Stimulated activated CD4-positive, alpha-beta T cell treated with anti-CD3 and anti-CD28 coated beads, Interleukin-1b, Interleukin-23, amount 100 ng/mL, for 1 hour (primary cell): ENCODE measurements at places on chromosomes 13 and 19.

GRCh38 chr13:84566780-84567179, 684.5 kb upstream of the SLITRK1 start:
- DNase-seq: no peak

GRCh38 chr13:29227576-29227975, 367.9 kb downstream of the SLC7A1 start:
- no peak for DNase-seq

DNA sequence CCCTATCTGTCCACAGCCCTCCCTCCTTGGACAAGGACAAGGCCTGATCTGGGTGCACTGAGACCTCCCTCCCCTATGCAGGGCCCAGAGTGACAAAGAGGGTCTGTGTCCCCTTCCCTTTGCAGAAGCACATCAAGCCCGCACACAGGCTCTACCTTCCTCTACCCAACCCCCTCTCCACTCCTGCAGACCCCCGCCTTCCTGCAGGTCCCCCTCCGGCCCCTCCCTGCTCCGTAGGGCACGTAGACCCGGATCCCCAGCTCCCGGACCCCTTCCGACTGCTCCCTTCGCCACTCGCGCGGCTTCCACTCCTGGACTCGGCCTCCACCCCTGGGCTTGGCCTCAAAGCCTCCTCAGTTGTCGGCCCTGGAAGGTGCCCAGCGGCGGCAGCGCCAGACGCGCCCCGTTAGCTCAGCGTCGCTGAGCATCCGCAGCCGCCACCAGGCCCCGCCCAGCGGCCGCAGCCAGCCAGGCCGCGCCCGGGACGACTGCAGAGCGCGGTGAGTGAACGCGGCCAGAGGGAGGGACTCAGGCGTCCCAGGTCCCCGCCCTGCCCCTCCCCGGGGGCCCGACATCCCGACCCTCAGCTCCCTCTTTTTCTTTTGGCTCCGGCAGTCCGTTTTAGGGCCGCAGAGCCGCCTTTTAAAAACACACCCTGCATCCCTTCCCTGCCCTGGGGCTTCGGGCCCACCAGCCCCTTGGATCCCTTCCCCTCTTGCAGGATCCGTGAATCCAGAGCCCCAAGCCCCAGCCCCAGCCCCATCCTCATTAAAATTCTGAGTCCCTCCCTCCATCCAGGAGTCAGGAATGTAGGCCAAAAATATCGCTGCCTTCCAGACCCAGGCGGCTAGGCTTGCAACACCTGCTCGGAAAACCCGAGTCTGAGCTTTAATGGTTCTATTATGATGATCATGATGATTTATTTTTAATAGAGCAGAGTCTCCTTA, 1.5 kb upstream of the MYADM start:
- DNase-seq: no peak

GRCh38 chr13:50650592-50651504, 192.6 kb downstream of the DLEU7 start:
- DNase-seq: no peak

GRCh38 chr13:51821606-51822005, 17.6 kb upstream of the DHRS12 start:
- DNase-seq: no peak

DNA sequence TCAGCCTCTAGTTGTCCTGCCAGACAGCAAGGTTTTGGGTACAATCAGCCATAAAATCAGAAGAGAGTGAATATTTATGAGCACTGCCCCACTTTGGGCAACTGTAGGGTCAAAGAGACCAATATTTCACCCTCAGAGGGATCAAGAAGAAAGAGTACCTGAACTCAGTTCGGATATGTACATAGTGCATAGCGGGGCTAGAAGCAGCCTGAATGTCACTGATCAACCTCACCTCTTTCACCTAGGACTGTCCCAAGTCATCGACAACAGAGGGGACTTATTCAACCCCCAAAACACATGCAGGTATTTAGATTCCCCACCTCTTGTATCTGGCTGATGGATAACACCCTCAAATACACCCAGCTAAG, 446.9 kb downstream of the COG6 start:
- no peak for DNase-seq

GRCh38 chr13:27338816-27339215, 68.2 kb downstream of the RASL11A start:
- no peak for DNase-seq

DNA sequence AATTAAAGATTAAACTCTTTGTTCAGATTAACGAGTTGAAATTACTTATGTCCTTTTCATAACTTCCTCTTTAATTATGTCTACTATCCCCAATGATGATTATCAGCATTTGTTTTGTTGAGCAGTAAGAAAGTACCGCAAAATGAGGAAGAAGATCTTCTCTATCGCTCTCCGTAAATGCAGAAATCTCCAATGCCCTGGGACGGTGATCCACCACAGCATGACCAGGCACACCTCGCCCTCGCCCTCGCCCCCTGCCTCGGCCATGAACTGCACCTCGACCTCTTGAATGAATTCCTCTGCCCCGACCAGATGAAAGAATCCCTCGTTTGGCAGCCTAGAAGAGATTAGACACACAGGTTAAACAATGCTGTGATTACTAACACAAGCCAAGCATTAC, 69.1 kb downstream of the RBM26 start:
- DNase-seq: no peak

DNA sequence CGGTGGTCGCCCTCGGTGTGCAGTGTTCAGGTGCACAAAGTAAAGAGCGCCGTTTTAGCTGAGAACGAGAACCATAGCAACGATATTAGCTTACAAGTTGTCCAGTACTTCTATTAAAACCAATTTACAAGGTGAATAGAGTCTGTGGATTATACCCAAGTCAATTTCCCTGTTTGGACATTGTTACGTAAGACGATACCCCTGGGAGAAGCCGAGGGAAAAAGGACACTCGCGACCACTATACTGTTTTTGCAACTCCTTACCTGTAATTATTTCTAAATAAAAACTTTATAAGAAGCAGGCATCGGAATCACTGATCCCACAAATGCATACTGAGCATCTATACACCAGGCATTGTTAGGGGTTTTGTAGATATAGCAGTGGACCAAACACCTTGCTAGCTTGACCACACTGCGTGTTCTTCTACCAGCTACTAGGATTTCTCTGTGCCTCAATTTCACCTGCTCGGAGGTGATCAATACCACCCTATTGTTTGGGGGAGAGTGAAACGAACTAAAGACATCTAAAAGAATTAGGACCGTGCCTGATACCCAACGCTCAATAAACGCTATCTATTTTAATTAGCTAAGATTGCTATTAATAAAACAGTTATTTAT, 488 bp upstream of the EEF2 start:
- no peak for DNase-seq

DNA sequence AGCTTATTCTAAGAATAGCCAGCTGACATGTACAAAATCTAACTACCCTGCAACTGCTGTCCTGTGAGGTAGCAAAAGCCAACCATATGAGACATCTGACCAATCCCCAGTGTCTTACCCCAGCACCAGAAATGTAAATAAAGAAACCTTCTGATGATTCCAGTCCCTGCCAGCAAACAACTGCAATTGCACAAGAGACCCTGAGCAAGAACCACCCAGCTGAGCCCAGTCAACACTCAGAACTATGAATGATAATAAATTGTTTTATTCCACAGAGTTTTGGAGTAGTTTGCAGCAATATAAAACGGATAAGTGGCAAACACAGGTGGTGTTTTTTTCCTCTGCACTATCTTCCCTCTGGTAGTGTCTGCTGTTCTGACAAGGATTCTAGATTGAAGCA, 94.9 kb downstream of the ERCC5 start:
- no peak for DNase-seq

- DNase-seq: no peak
Observed at GRCh38 chr13:84741253-84741652, 859.0 kb upstream of the SLITRK1 start.

- DNase-seq: no peak
Observed at GRCh38 chr13:105906746-105907145, 628.7 kb downstream of the EFNB2 start.

- no peak for DNase-seq
Observed at GRCh38 chr19:54444737-54445136, 4.3 kb upstream of the LENG8 start.

DNA sequence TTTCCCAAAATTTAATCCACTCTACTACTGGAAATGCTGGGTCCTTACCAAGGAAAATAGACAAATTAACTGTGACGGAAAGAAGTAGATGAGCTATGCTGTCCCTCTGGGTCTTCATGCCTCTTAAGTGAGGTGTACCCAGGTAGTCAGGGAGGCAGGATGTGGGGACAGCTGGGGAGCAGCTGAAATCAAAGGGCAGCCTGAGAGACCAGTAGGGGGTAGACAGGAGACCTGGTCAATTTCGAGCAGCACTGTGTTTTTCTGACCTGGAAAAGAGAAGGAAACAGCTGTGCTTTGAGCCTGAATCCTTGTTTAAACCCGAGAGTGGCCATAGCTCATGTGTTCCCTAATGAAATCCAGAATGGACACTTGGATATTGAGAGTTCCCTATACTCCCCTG, 587.3 kb downstream of the EFNB2 start:
- no peak for DNase-seq

GRCh38 chr19:11673608-11674041, 65.1 kb downstream of the ZNF823 start:
- no peak for DNase-seq

DNA sequence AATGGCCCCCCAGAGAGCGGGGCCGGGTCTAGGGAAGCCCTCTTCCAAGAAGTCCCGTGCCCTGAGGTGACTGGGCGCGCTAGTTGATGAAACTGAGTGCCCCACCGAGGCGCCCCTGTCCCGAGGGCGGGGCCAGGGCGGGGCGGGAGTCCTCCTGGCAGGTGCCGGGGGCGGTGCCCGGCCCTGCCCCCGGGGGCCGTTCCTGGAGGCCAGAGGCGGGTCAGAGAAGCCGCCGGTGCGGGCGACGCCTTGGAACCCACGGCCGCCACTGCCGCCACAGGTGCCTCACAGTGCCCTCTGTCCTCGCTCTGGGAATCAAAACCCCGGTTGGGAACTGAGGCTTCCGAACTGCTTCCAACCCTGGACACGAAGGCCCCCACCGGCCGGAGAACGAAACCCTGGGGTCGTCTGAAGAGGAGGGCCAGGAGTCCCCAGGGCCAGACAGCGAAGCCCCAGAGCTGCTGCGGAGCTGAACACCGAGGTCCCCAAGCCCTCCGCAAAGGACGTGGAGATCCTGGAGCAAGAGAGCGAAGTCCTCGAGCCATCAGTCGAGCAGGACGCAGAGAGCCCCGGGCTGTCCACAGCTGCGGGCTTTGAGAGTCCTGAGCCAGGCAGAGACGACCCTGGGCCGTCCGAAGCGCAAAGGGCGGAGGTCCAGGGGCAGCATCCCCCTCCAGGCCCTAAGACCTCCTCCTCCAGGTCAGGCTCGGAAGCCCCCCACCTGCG, at the start of gene MISP3:
Gene MISP3 (plus strand): TSS at position 252 of the 726 bp plus-strand sequence. CDS start 524 bp downstream, outside the sequence.
- no peak for DNase-seq

DNA sequence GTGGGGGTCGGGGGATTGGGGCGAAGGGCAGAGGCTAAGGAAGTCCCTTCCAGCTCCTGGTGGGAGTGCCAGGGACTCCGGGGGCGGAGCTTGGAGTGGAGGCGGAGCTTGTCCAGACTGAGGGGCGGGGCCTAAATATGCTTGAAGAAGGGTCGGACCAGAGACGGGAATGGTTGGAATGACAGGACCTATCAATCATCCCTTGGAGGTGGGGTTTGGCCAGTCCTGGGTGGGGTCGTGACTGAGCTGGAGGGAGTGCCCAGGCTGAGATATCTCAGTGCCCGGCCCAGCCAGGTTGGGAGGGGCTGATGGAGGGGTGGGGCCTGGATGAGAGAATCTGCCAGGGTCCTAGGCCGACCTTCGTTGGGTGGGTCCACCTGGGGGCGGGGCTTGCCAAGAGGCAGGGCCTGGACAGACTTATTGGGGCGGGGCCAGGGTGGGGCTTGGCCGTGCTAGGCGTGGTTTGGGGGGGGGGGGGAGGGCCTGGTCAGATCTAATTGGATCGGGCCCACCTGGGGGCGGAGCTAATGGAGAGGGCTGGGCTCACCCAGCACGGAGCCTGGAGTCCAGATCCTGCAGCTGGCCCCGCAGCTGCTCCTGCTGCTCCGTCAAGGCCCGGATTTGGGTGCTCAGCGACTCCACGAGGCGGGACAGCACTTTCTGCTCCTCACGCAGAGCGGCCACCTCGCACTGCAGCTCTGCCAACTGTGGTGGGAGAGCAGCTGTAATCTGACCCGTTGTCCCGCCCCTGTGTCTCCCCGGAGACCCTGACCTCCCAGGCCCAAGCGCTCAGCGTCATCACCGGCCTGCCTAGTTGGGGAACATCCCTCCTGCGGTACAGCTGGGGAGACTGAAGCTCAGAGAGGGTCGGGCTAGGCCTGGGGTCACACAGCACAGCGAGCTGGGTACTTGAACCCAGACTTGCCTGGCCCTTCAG, 2.6 kb upstream of the WIZ start:
- DNase-seq: no peak

GRCh38 chr13:78915015-78915414, 256.1 kb upstream of the OBI1 start:
- DNase-seq: no peak

DNA sequence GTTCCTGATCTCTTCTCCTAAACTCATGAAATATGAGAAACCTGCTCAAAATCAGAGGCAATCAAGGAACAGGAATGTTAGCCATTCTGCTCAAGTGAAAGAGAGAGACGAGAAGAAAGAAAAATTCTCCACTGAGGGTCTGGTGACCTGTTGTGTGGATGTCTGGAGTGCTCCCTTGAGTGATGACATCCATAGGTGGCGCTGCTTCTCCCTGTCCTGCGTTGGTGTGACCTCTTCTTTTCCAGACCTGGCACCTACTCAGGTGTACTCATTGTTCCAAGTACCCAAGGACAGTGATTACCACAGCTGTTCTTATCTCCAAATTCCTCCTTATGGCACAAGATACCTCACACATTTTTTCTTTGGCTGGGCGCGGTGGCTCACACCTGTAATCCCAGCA, 4.0 kb downstream of the ZNF223 start:
- no peak for DNase-seq

DNA sequence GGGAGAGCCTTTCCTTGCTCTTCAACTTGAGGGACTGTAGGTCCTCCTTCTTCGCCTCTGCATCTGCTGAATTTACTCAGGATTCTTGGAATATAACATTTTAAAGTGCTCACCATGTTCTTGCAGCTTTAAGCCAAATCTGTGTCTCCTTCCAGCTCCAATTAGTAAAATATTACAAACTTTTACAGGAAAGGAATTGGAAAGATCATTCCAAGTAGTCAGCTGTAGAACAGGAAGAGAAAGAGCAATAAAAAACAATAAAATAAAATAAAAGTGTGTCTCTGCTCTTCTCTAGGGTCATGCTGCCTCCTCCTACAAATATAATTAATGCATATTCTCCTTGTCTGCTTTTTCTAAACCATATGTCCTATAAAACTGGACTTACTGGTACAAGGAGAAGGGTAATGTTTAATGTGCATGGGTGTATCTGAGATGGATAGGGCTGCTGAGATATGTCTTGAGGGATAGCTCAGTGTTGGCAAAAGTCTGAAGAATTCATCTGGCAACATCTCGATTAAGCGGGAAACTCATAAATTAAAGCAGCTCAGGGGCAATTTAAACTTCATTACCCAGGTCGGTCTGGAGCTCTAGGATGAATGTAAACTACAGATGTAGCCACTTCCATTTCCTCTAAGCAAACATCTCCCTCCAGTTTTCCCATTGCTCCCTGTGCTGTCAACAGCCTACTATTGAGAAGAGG, 25.0 kb downstream of the ENOX1 start:
- no peak for DNase-seq
